ENCODE measurements at places on chromosomes 5 and 9.

GRCh38 chr5:52708463-52708862 is 79.3 kb upstream of the ITGA1 start:
- no peak for DNase-seq

GRCh38 chr9:109498195-109499092 is at the start of gene PTPN3:
PTPN3 (minus strand) TSS chr9:109498307; CDS start chr9:109463434, 34,873 bp downstream.
- peak; percentile 39 for DNase-seq

GRCh38 chr9:108197899-108198298 is 657.9 kb downstream of the ACTL7B start:
- DNase-seq = no peak

GRCh38 chr9:109779711-109780452 is at the start of gene PALM2AKAP2:
PALM2AKAP2 (plus strand) TSS chr9:109780198; CDS start chr9:109780489, 291 bp downstream.
- DNase-seq = peak; percentile 79

- DNase-seq = no peak
Observed at GRCh38 chr5:143920772-143921171, 108.8 kb downstream of the HMHB1 start.

DNA sequence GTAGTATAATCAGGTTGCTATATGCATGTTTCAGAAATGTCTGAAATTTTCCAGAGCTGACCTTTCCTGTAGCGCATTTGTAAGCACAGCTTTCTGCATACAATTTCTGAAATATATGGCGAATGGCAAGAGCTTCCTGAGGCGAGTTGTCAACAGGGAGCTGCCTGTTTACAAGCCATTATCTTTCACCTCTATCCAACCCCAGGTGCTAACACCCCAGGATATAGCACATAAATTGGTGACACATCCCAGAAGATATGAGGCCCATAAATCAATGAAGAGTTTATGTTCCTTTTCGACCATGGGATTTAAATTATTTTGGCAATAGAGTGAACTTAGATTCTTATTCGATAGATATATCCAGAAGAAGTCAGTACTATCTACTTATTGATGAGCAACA is 379.8 kb downstream of the KDM4C start:
- no peak for DNase-seq

DNA sequence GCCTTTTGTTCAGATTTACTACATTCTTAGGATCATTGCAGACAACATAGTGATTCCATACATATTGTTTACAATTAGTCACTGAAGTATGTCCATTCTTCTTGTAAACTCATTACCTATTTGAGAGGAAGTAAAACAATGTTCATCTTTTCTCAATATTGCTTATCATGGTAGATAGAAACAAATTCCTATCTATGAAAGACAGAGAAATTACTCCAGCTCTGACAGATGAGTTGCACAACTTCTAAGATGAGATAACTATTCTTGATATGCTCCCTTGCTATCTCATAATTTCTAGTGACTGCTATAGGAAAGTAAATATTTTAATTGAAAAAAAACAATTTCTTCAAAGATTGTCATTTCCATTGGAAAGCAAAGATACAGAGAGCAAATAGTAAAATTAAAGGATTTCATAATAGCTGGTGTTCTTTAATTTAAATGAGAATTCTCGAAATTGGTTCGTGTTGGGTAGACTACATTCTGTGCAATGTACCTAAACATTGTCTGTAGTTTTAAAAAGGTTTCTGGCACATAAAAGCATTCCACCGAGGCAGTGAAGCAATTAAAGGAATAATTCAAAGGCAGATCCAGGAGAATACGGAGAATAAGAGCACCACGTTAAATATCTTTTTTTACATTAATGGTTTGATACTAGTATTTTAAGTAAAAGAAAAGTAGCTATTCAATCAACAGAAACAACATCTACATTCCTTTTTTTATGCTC is 1029.1 kb upstream of the ACO1 start:
- no peak for DNase-seq
